T-helper 22 cell (primary cell): ENCODE measurements at places on chromosomes 13 and 19.

DNA sequence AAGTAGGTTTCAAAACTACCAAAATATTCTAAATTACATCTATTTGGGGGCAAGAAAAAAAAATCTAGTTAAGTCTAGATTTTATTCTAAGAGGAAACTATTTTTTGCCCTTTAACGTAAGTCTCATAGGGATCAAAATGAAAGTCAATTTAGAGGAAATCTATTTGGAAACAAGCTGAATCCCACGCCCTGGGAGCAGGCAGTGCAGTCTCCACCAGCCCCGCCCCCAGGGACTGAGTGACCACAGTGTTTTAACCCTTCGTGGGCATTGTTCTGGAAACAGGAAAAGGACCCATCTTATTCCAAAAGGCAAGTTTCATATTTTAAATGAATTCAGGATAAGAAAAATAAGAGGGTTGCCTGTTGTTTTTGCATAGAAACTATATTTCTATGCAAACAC, 209.7 kb downstream of the SPRY2 start:
- DNase-seq, result no peak

GRCh38 chr19:54429545-54430227, 14.4 kb downstream of the TTYH1 start:
- no peak for DNase-seq

DNA sequence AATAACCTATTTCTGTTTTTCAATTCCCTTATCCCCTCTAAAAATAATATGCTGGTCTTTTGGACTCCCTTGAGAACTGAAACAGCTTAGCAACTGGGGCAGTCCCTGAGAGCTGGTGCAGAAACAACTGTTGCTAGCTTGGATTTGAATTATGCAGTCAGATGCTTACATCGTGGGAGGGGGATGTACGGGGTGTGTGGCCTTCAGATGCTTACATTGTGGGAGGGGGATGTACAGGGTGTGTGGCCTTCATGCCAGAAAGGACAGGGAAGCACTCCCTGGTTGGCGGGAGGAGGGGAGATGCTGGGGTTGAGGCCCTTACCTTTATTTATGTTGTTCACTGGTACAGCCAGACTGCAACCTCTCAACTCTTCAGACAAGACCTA, 25.6 kb downstream of the LRCH1 start:
- no peak for DNase-seq

DNA sequence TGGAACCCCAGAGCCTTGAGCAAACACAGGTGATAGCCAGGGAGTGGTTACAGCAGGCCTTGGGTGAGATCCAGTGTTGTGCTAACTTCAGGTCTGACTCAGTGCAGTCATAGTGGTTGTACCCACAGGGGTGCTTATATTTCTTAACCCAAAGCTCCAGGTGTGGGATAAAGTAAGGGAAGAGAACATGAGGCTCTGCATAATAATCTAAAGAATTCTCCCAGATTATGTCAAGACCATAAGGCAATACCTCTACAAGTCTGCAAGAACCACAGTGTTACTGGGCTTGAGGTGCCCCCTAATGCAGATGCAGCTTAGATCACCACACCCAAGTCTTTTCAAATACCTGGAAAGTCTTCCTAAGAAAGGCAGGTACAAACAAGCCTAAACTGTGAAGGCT, 485.4 kb downstream of the RFC3 start:
- DNase-seq, result no peak

DNA sequence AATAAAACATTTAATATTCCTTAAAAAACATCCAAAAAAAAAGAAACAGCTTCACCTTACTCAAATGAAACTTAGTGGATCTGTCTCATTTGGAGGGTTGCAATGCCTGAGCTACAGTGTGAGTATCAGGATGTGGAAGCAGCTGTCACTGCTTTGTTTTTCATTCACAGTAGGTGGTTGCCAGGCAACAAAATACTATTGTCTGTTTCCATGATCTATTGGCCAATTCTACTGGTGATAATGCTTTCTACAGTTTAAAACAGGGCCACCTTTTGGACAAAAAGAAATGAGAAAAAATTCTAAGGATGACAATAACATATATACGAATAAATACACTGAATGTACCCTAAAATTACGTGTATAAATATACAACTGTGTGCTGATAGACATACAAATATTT, 3.0 kb downstream of the ENOX1 start:
- DNase-seq, result no peak

DNA sequence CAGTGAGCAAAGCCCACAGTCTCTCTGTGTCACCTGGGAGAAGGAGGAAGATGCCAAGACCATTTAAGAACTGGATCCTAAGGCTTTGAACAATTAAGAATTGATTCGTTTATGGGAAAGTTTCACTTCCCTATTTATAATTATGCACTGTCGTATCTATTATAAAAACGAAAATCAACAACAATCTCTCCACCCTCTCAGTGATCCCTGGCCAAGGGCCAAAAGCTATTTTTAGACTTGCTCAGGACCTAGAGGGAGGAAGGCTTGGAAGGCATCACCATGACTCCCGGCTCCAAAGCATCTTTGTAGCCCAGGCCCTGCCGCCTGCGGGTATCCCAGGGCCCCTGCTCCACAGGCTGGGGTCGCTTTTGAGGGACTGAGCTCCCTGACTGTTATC, 1.3 kb downstream of the RHPN2 start:
- no peak for DNase-seq

DNA sequence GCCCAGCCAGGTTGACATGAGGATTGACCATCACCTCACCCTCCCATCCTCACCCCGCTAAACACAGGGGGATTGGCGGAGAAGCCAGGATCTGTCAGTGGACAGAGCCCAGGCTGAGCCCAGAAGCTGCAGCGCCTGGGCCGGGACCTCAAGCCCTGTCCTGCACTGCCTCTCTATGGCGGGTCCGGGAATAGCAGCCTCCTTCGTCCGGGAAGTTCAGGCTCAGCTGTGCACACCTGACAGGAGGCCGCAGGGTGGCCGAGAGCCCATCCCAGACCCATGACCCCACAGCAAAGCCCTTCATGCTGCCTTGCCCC, 67.8 kb downstream of the SPACA7 start:
- no peak for DNase-seq

GRCh38 chr19:51771376-51772130, 10.6 kb downstream of the FPR2 start:
- no peak for DNase-seq

DNA sequence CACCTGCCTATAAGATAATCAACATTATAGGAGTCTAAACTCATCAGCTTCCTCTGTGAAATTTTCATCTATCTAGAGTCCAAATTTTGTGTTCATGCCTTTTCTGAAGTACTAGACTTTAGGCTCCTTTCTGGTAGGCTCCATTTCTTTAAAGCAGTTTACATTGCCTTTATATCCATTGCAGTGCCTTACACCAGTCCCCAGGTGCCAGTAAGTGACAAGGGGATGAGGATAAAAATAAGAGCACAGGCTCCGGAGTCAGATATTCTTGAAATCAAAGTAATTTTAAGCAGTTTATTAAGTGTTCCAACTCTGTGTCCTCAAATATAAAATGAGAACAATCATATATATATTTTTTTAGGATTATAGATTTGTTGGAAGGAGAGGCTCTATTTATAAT, 10.6 kb upstream of the CYSLTR2 start:
- DNase-seq, result no peak

DNA sequence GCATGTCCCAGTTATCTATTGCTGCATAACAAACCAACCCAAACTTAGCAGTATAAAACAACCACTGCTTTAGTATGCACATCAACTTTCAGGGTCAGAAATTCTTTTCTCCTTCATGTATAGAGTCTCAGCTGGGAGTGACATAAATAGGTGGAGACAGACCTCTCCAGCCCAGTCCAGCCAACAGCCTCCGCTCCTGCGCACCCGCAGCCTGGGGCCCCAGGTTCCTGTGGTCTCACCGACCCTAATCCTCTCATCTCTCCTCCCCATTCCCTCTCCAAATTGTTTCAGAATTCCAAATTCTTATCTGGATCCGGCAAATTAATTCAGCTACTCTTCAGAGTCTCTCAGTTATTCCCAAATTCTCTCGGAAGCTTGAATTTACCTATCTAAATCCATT, 522 bp upstream of the ATP12A start:
- no peak for DNase-seq

- DNase-seq, result no peak
Measured at GRCh38 chr19:18204394-18205199, 755 bp upstream of the RAB3A start.

DNA sequence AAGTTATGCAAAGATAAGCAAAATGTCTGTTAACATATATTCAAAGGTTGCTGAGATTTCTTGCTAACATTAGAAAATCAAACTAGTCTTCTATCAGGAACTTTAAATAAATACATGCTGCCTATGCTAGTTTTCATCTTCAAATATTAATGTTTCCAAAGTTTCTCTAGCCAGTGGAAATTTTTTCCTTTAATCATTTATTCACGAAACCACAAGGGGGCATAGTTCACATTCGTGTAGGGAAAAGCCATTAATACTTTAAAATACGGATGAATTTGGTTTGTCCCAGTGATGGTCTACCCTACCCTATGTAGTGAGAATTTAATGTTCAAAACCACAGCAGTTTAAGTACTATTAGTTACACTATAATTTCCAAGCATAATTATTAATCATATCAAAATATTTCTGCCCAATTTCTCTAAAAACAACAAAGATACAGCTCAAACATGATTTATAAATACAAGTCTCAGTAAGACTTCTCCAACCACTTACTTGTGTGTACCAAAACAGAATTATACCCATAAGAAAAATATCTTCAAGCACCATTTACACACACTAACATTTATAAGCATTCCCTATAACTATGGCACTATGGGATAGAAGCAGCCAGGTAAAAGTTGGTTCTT, 16.2 kb downstream of the NUFIP1 start:
- DNase-seq, result no peak

DNA sequence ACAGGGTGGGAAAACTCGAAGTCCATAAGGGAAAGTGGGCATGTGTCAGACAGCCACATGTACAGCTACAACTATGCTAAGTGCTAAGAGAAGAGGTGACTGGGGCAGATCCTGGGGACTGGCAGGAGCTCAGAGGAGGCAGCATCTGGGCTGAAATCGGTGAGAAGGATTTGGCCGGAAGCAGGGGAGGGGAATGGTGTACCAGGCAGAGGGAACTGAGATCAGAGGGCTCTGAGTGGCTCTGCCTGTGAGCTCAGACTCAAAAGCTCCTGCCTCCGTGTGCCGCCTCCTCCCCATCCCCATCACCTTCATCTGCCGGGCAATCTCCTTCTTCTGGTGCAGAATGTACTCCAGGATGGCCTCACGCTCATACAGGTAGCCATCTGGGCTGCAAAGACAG, 21.8 kb downstream of the NOSIP start:
- DNase-seq, result no peak
